Pulmonary artery endothelial cell (primary cell): ENCODE measurements at places on chromosomes 3 and 15. TPM values are rescaled to one million over a fixed set of nuclear protein-coding genes. Genes with fewer than 3 reads are reported as not detected.

DNA sequence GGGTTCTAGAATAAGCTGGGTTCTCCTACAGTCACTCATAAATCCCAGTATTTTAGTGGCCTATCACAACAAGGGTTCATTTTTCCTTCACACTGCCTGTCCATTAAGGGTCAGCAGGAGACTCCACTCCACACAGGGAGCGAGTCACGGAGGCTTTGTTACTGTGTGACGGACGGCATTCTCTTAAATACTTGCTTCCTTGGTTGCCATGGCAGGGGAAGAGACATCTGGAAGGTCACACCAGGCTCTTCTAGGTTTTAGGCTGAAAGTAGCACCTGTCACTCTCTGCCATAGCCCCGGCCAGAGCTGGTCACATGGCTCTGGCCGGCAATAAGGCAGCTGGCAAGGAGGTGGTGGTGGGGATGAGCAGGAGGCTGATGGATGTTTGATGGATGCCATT, 89.4 kb upstream of the ANKRD34C start:
- no peak for DNase-seq

DNA sequence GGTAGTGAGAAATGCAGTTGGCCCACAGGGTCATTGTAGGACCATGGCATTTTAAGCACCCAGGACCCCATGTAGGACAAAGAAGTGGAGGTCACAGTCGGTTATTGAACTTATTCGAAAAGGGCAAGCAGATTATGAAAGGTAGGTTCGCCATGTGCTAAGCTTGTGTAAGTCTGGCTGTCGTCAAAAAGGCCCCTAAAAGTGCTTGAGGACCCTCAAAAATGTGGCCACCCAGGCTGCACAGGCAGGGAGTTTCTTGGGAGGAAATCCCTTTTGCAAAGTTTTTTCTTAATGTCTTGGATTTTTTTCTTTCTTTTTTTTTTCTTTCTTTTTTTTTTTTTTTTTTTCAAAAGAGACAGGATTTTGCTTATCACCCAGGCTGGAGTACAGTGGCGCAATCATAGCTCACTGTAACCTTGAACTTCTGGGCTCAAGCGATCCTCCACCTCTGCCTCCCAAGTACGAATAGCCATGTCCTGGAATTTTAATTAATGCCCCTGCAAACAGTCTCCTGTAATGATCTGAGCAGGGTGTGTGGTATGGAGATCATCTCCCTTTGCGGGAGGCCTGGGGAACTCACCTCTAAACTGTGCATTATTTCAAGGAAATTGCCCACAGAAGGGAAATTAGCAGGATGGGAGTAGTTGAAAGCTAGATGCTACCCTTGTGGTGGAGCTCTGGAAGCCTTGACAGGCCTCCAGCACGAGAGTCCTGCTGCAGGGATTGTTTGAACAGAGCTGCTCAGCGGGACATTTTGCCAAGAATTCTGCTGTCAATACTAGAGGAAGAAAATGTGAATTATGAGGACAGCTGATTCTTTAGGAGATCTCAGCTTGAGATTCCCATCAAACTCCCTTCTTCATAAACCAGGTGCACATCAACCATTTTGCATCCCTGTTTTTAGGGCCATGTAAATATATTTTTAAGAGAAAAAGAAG, 28.4 kb downstream of the THSD4 start:
- DNase-seq, result no peak

The PCOLCE2 gene
- 8.5 and 12.1 TPM in 2 replicates for total RNA-seq

GRCh38 chr3:174436367-174436766, 422.8 kb upstream of the NAALADL2 start:
- no peak for DNase-seq

DNA sequence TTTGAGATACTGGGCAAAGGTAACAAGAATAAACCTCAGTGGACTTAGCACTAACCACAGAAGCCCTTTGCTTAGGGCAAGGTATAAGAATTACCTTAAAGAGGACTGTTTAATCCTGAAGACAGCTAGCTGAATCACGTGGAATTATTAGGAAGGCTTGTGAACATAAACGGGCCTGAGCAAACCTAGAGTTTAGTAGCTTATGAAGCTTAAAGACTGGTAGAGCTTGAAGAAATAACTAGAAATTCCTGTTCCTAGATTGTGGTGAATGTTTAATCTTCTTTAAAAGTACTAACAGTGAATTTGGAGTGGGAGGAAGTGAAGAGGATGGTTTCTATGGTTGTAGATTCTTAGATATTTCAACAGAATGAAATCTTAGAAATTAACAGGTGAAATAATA, 428.9 kb upstream of the THRB start:
- no peak for DNase-seq

GRCh38 chr3:162487138-162487537, 990.5 kb downstream of the OTOL1 start:
- DNase-seq, result no peak

DNA sequence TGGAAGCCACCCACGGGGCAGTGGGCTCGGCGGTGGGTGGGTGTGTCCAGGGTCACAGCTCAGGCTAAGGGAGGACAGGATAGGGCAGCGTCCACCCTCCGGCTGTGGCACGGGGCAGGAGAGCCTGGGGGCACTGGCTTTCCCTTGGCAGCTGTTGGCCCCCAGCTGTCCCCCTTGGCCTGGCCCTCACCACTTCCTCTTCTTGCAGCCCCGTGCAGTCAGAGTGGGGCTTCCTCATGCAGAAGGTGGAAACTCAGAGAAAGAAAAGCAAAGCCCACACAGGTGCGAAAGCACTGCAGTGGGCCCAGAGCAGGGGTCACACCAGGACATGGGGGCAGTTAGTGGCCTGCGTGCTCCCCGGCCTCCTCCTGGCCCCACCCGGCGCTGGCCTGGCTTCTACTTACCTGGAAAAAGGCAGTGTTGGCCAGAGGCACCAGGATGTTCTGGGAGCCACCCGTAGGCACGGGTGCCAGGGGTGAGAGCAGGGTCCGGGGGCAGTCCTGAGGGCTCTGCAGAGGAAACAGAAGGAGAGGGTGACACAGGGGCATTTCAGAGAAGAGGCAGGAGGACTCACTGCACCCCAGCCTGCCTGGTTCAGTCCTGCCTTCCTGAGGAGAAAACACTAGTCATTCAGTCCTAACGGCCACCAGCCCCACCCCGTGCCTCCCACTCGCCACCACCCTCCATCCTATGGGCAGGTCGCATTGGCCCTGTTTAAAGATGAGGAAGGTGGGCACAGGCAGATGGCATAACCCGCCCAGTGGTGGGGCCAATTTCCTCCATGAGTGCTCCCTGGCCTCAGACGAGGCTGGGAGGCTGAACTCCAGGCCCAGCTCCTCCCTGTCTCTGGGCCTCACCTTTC, 28.3 kb downstream of the PLXND1 start:
- no peak for DNase-seq

DNA sequence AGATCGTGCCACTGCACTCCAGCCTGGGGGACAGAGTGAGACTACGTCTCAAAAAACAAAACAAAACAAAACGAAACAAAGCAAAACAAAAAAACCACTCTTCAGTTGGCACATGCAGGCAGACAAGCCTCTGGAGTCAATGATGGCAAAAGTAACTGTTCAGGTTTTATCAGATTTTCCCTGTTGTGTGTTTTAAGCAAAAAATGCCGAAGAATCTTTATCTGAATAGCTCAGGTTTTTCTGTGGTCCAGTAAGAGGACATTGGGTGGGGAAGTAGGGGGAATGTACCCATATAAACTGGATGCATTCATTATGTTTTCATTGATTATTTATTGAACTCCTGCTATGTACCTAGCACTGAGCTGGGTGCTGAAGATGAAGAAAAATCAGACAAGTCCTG, 20.8 kb upstream of the BCL2A1 start:
- DNase-seq, result no peak

DNA sequence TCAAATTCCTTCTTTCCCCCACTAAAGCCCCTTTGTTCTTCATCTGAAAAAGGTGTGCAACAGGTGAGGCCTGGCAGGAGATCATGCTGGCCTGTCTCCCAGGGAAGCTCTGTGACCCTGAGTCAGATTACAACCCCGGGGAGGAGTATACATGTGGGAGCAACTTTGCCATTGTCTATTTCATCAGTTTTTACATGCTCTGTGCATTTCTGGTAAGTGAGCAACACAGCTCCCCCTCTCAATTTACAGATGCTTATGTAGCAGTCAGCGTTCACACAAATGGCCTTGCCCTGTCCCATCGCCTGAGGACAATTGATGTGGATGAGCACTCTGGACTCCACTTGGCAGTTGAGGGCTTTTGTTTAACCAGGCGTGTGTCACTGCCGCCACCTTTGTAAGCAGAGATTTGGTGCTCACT, 70.4 kb downstream of the CHDH start:
- no peak for DNase-seq

DNA sequence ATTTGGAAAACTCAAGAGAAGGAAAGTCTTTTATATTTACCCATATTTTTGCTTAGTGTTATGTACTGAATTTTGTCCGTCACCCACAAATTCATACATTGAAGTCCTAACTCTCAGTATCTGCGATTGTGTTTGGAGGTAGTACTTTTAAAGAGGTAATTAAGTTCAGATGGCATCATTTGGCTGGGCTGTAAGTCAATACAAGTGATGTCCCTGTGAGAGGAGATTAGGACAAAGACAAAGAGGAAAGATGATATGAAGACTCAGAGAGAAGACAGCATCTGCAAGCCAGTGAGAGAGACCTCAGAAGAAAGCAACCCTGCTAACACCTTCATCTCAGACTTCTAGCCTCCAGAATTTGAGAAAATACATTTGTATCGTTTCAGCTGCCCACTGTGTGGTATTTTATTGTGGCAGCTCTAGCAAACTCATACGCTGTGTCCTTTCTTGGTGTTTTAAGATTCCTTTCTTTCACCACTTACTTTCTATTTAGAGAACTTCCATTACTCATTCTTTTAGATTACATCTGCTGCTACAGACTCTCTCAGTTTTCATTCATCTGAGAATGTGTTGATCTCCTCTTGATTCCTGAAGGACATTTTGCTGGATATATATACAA, 17.0 kb downstream of the LRCH3 start:
- DNase-seq, result no peak

DNA sequence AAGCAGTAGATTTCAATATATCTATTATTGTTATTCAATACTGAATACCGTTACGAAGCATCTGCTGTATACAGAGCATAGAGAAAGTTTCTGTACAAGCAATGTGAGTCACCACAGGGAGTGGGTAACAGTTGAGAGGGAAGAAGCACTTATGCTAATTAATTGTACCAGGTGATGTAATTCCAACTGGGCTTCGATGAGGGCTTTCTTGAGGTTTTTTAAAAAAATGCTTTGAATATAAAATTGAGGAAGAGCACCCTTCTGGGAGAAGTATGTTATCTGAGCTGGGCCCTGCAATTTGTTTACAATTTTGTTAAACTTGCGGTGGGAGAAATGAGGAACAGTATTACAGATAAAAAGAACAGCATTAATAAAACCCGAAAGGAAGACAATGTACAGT, 197.9 kb downstream of the TPRG1 start:
- no peak for DNase-seq

GRCh38 chr3:72679540-72680198, 168.6 kb downstream of the SHQ1 start:
- DNase-seq, result no peak

The LRRIQ4 gene
- total RNA-seq, result 0.07 TPM in 1 of 2 replicates, not detected in the other

The SLC2A2 gene
- total RNA-seq, result not detected in 2 replicates

DNA sequence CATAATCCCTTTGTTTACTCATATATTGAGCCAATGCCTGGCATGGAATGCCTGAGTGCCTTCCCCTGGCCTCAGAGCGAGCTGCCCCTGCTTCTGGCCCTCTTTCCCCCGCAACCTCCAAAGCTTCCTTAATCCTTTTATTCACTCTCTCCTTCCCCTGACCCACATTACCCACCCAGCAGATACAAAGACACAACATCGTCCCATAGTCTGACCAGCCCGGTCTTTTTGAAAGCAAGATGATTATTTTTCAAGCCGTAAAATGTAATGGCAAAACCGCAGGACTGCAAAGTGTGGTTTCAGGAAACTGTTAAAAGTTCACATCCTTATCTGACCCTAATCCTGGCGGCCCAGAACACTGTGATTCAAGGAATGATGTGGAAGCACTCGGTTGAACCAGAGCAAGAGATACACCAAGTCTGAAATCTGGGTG, 78.4 kb upstream of the LRTM1 start:
- DNase-seq, result no peak
